ENCODE measurements at places on chromosomes 13 and 19.

DNA sequence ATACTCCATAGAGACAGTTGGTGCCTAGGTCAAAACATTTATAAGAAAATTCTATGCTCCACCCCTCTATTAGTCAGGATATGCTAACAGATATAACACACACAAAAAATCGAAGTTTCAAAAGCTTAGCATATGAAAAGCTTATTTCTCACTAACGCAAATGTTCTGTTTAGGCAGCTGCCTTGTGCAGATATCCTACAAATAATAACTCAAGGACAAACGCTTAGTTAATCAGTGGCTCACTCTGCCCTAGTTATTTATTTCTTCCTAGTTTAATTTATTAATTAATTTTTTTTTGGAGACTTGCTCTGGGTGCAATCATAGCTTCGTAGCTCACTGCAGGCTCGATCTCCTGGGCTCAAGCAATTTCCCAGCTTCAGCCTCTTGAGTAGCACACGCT lies 259.7 kb upstream of the GPC6 start:
- no peak for DNase-seq

DNA sequence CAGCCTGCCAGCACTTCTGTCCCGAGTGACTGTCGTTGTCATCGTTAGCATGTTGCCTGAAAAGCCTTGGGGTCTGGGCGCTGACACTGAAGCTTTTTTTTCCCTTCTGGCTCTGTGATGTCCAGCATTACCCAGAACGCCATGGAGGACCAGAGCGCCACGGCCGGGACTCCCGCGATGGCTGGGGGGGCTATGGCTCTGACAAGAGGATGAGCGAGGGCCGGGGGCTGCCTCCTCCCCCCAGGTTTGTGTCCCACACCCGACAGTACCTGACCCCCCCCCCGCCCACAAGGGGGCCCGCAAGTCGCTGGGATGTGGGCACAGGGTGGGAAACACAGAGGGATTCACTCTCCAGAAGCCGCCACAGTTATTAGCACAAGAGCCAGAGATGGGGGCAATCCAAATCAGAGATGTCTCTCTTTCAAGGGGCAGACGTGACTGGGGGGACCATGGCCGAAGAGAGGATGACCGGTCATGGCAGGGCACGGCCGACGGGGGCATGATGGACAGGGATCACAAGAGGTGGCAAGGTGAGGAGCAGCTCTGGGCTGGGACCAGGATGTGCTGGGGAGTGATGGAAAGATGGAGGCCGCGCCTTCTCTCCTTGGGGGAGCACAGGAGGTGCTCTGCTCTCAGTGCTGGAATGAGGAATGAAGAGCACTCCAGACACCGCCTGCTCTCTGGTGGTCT lies 13.2 kb downstream of the MICOS13 start:
- no peak for DNase-seq

- DNase-seq, result no peak
Observed at GRCh38 chr13:113397608-113398425, 33.9 kb upstream of the GRTP1 start.

DNA sequence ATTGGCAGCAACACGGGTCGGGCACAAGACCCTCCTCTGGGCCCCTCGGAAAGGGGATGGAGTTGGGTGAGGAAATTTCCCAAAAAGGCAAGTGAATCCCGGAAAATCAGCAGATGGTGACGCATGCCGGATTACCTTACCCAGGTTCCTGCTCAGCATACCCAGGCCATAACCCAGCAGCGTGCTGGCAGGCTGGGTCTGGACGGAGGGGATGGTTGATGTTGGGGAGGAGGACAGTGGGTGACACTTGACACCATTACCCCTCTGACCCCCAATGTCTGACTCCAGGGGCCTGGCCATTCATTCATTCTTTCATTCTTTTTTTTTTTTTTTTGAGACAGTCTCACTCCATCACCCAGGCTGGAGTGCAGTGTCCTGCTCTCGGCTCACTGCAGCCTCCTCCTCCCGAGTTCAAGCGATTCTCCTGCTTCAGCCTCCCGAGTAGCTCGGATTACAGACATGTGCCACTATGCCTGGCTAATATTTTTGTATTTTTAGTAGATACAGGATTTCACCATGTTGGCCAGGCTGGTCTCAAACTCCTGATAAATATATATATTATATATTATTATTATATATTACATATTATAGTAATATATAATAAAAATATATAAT lies 799 bp downstream of the PVR start:
- no peak for DNase-seq

DNA sequence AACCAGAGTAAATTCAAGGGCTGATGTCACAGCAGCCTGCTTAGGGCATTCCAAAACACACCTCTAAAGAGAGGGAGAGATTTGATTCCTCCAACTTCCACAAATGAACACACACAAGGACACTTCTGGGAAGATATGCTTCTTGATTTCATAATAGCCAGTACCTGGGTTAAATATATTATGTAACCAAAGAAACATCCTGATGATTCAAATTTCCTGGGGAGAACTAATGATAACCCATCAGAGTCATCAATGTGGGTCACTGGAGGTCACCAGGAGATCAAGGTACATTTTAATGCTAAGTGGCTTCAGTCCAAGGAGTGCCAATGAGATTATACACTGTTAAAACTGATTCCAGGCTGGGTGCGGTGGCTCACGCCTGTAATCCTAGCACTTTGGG lies 54.0 kb upstream of the DOCK9 start:
- DNase-seq, result no peak

- no peak for DNase-seq
Observed at GRCh38 chr19:42596391-42597072, 1.8 kb upstream of the CEACAM8 start.

DNA sequence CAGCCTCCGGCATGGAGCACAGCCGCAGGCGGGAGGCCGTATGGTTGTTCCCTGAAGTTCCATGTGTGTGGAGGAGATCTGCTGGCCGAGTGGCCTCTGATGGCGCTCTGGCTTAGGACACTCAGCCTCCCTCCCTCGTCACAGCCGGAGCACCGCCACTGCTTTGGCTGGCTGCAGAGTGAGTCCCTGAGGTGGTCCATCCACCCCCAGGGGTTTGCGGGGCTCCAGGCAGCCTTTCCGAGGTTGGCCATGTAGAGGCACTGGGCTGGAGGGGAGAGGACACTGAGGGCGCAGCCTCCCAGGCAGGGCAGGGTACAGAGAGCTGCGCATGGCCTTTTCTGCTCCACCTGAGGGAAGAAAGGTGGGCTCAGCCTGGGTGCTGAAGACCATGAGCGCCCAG lies 19.8 kb upstream of the NPAS1 start:
- no peak for DNase-seq

GRCh38 chr13:111893607-111894443 lies 173.1 kb upstream of the SOX1 start:
- DNase-seq, result no peak

- DNase-seq, result no peak
Observed at GRCh38 chr19:5041913-5042187, 72.9 kb downstream of the KDM4B start.

- no peak for DNase-seq
Observed at GRCh38 chr13:50255639-50256038, 240.4 kb downstream of the KCNRG start.

Data from naive thymus-derived CD8-positive, alpha-beta T cell (primary cell).